ENCODE measurements at places on chromosomes 3 and 15.

DNA sequence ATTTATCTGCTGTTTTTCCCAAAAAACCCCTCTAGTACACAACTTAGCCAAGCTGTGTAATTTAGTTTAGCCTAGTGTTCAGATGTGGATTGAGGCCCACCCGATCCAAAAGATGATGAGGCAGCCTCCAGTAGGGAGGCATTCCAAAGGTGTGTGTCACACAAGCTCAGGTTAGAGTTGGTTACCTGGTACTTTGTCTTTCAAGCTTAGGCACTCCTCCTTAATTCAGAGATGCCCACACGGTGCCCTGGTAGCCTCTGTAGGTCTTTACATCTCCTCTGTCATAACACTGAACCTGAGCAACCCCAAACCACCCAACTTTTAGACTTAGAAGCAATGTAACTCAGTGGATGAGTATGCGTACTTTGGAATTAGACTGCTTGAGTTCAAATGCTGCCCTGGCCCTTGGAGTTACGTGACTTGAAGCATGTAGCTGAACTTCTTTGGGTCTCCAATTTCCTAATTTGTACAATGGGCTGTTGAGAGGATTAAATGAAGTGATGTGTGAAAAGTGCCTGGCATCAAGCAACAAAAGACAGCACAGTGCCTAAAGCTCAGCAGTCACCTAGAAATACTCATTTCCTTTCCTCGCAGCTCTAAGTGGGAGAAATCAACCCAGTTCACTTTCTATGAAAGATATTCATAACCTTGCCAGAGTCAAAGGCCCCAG lies 284.6 kb upstream of the RARB start:
- DNase-seq: no peak

GRCh38 chr3:32990116-32990515 lies 38.7 kb downstream of the CCR4 start:
- DNase-seq: no peak

- DNase-seq: no peak
These were observed 22.6 kb downstream of the ADAM10 start for GRCh38 chr15:58726867-58727266.

DNA sequence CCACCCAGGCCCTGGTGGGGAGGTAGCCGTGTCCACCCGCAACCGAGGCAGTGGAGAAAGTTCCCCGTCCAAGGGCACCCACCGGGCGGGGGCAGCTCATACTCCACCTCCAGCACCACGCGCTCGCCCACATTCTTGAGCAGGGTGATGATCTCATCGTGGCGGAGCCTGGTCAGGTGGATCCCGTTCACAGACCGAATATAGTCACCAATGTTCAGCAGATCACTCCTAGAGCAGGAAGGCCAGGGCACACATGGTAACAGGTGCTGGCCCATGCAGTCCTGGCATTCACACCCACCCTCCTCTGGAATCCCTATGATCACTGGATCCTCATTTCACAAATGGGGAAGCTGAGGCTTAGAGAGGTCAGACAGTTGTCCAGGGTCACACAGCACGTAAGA lies 15.8 kb downstream of the GRIP2 start:
- DNase-seq: no peak

DNA sequence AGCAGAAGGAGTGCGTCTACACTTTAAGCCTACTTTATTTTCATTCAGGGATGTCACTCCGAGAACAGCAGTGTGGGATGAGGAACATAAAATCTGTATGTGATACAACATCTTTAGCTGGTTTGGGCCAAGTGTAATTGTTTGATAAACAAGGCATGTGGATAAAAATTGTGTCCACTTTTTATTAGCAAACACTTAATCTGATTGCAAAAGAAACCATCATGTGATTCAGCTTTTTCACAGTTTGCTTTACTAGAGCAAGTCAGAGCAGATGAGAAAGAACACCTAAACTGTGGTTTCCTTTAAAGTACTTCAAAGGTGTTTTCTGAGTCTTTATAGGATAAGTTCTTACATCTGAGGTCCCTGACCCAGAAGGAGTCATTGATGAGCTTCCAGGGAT lies 237.9 kb downstream of the THSD4 start:
- DNase-seq: no peak

- no peak for DNase-seq
These were observed 2.3 kb downstream of the RNF13 start for GRCh38 chr3:149815321-149815720.

- DNase-seq: no peak
These were observed 151.4 kb downstream of the CACNA2D3 start for GRCh38 chr3:54273791-54274190.

DNA sequence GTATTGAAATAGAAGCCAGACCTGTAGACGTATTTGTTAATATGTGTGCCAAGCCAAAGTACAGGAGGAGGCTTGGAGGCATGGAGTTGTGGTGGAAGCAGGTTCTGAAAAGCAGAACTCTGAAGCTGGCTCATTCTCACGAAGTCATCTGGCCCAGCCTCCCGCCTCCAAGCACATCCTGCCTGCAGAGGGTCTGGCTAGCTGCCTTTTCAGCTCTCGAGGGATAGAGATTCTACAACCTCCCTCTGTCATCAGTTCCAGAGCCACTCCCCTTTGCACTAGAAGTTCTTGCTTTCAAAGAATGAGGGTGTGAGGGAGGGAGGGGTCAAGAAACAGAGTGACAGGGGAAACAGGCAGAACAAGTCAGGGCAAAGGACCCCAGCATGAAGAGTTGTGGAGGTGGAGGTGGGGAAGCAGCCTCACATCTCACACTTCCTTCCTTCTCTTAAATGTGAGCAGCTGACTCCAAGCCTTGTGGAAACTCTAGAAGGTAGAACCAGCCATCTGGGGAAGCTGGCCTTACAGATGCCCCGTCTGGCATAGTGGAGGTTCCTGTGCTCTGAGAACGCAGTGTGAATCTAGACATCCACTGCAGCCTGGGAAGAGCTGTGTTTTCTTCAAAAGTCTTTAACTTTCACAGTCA lies 95.3 kb downstream of the SLC49A4 start:
- DNase-seq: no peak

Data from CD8-positive, alpha-beta T cell (primary cell).